ENCODE measurements at places on chromosomes 11 and 22.

- DNase-seq, result no peak
Observed at GRCh38 chr11:126317756-126318573, 14.1 kb downstream of the DCPS start.

DNA sequence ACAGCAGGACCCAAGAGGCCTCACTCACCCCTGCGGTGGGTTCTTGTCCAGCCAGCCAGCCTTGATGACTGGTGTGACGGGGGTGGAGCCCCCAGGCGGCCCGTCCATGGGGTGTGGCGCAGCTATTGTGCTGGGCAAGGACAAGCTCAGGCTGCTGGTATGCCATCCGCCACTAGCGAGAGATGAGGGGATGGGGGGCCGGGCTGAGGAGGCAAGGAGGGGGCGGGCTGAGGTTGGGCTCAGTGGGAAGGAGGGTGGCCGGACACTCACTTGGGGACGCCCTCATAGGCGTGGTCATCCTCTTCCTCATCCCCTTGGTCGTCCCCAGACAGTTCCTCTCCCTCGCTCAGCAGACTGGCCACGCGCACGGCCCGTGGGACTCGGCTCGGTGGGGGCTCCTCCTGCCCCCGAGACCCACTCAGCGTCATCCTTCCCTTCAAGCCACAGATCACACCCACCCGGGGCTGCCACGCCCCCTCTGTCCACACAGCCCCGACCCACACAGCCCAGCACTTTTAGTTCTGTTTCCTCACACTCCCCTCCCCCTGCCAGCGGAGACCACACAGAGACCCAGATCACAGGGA is 38.0 kb upstream of the PDE2A start:
- DNase-seq, result no peak

DNA sequence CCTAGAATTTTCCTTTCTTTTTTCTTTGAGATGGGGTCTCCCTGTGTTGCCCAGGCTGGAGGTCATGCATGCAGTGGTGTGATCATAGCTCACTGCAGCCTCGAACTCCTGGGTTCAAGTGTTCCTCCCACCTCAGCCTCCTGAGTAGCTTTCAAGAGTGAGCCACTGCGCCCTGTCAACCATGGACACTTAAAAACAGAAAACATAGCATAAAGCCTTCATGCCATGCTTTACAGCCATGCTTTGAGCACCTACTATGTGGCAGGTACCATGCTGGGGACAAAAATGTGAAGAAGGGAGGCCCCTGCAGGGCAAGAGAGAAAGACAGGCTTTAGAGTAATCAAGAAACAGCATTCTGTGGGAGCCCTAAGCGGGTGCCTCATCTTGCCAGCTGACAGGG is 13.7 kb upstream of the GNB1L start:
- DNase-seq, result no peak

- DNase-seq, result no peak
Observed at GRCh38 chr11:61292356-61292755, 2.8 kb downstream of the VWCE start.

- DNase-seq, result no peak
Observed at GRCh38 chr11:65718964-65719492, 1.6 kb downstream of the RNASEH2C start.

GRCh38 chr22:50676661-50677492 is 4.3 kb downstream of the SHANK3 start:
- DNase-seq, result no peak

- DNase-seq, result no peak
Observed at GRCh38 chr11:62613291-62613778, 278 bp downstream of the ROM1 start.

GRCh38 chr11:129965248-129965647 is 37.4 kb downstream of the PRDM10 start:
- DNase-seq, result no peak

DNA sequence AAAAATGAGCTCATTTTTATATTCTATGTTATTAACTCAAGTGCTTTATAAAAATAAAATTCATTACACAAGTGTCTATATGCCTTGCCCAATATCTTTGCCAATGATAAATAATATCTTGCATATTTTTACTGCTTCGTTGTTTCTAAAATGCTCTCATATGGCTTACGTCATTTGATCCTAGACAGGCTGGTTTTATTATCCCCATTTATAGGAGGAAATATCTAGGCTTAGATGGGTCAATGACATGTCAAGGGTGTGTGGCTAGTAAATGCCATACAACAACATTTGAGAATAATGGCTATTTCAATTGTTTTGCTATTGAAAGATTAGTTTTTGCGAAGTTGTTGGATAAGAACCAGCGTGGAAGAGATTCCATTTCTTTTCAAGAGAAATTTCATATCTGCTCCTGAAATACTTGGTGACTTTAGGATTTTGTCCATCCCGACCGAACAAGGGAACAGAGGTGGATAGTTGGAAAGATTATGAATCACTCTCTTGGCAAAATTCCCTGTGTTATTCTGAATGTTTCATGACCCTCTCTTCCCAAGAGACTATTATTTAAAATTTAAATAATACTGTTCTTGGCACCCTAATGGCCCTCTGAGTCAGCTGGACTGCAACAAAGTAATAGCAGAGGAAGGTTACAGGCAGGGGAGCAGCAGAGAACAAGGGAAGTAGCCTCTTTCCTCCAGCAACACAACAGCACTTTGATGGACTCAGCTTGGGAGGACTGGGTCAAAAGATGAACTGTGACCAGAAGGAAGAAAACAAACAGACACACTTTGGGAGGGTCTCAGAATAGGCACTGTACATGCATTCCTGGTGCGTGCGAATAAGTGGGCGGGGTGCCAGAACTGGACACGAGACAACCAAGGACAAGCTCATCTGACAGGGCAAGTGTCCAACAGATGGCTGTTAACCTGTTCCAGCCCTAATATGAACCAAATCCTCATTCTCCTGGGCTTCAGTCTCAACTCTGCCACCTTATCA is 94.5 kb downstream of the ME3 start:
- no peak for DNase-seq

- DNase-seq, result no peak
Observed at GRCh38 chr22:35305525-35306070, 5.9 kb downstream of the TOM1 start.

GRCh38 chr22:19927696-19928095 is 13.9 kb upstream of the COMT start:
- no peak for DNase-seq

GRCh38 chr11:69582756-69583467 is 58.0 kb upstream of the CCND1 start:
- DNase-seq, result no peak

DNA sequence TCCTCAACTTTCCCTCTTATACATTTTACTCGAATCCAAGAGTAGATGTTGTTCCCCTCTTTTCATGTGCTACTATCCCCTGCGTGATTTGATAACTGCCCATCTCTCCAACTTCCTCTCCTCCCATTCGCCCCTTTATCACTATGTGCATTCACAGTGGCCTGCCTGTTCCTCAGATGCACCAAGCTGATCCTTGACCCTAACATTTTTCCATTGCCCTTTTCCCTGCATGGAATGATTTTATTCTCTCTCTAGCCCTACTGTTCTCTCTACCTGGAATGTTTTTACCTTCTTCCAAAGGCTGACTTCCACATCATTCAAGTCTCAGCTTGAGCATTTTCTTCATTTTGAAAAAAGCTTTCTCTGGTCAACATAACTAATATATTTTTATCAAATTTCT is 15.8 kb upstream of the BBOX1 start:
- DNase-seq, result no peak

DNA sequence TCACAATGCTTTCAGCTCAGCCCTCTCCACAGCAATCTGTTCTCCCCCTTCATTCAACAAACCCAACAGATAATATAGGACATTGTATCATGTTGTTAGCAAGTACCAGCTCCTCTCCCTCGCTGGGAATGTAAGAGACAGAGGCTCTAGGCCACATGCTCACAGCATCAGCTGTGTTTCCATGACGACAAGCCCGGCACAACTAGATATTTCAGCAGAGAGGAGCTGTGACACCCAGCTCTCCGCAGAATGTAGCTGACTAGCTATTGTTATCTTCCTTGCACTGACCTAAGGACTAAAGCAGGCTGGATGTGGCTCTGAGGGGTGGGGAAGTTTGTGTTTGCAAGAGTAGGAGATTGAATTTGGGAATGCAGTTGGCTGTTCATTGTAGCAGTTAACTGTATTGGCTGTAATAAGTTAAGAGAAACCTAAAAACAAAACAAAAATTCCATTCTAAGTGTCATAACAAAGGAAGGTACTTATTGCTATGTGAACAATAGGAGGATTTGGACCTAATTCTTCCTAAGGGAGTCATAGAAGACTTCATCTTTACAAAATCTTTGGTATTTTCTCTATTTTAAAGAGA is 28.0 kb upstream of the RRAS2 start:
- DNase-seq, result no peak

DNA sequence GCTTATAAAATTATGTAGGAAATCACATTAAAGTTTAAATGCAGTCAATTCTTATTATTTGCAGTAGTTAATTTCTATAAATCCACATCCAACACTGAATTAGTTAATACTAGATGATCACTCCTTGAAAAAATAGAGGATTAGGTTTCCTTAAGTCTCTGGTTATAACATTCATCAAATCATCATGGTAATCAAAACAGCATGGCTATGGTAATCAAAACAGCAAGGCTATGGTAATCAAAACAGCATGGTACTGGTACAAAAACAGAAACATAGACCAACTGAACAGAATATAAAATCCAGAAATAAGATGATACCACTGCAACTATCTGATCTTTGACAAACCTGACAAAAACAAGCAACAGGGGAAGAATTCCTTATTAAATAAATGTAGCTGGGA is 814.6 kb upstream of the CCDC179 start:
- no peak for DNase-seq

GRCh38 chr11:82505379-82505778 is 228.3 kb downstream of the FAM181B start:
- no peak for DNase-seq

DNA sequence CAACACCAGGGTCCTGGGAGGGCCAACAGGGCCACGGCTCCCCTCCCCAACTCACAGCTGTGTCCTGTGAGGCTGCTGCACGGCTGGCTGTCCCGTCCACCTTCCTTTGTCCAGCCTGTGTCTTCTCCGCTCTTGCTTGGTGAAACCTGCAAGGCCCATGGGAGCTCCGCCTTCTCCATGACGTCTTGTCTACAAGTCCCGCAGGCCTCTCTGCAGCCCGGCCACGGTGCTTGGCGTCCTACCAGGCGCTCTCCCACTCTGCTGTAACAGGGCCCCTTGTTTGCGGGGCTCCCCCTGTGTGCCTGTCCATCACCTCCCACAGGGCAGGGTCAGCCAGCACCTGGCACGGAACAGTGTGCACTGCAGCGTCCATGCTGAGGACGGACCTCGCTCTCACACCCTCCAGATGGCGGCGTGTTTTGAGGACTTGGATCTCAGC is 866.8 kb downstream of the TBC1D22A start:
- DNase-seq, result no peak

GRCh38 chr22:47009304-47010101 is 247.1 kb downstream of the TBC1D22A start:
- DNase-seq, result no peak

DNA sequence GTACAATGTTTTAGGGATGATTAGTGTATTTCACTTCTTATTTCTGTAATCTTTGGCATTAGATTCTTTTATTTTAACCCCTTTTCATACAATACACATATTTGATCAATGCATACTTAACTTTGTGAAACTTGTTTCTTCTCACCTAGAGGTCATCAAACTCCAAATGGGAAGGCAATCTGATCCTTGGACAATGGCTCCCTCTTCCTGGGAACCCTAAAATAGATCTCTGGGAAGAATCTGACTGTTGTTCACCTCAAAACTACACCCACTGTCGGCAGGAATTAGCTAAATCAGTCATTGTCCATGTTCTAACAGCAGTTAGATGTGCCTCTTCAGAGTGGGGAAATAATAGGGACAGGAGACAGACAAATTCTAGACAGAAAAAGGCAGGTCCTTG is 707.4 kb upstream of the CHORDC1 start:
- DNase-seq, result no peak

DNA sequence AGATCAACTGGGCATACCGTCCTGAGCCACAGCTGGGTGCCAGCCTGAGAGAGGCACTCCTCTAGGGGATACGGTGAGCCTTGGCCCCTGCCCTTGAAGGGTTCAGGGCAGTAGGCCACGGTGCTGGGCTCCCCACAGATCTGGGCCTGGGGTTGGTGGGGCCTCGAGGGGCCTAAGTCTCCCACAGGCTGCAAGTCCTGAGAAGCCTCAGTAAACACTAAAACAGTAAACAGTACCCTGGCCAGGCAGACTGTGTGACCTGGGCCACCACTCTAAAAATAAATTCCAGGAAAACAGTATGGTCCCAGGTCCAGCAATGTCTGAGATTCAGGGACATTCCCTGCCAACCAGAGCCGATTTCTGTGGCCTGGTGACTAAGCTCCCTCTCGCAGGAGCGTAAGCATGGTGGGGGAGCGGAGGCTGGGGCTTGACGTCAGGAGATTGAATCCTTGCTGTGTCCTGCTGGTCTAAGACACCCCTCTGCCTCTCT is 2.3 kb upstream of the RHOD start:
- no peak for DNase-seq

DNA sequence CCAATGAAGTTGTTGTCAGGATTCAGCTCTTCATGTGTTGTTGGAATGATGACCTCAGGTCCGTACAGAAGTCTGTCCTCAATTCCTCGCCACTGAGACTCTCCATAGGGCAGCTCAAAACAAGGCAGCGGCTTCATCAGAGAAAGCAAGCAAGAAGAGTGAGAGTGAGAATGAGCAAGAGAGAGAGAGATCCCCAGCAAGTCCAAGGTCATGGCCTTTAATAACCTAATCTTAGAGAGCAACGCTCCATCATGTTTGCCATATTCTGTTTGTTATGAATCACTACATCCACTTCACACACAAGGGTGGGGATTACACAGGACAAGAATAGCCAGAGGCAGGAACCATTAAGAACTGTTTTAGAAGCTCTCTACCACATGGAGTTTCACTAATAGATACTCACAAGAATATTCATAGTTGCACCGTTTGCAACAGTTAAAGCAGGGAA is 23.3 kb upstream of the MMP7 start:
- no peak for DNase-seq

DNA sequence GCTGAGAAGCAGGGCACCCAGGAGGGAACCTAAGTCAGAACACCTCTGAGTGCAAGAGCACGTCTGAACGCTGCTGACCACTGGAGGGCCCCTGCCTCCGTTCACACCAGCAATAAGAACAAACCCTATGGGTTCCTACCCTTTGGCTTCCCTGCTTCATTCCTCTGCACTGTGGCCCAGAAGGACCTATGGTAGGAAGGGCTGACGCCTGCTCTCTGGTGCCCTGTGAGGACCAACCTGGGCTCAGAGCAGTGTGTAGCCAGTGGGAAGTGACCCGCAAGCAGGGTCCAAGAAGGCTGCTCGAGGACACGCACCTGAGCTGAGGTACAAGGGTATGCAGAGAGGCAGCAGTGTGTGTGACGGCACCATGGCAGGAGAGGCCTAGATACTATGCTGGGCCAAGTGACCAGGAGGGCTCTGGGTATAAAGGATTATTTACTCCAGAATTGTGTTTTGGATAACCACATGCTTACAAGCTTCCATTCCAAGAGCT is 68.8 kb upstream of the CLTCL1 start:
- no peak for DNase-seq

DNA sequence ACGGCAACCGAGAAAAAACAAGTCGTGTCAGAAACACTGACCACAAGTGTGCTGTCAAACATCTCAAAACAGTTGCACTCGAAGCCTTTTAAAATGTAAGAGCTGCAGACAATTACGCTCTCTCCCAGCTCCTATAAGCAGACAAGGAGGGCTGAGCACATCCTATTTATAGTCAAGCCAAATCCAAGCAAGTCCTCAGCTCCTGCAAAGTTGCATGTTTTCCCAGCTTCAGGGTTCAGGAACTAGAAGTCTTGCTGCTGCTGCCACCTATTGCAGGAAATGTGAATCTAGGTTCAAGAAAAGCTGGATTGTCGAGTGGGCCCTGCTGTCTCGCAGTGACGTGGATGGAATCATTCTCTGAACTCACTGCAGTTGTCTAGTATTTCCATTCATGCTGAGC is 15.5 kb downstream of the EFCAB6 start:
- DNase-seq, result no peak
